NCI-H2171 treated with DMSO at 0.1 percent for 48 hours (cell line): ENCODE measurements at places on chromosomes 16 and 17.

GRCh38 chr17:17701112-17701511, 19.9 kb downstream of the RAI1 start:
- DNase-seq, result no peak

GRCh38 chr16:9859701-9860327, 322.4 kb downstream of the GRIN2A start:
- DNase-seq, result no peak

- DNase-seq, result peak; percentile 51
These were observed 827 bp downstream of the CDK10 start for GRCh38 chr16:89687092-89687940.

DNA sequence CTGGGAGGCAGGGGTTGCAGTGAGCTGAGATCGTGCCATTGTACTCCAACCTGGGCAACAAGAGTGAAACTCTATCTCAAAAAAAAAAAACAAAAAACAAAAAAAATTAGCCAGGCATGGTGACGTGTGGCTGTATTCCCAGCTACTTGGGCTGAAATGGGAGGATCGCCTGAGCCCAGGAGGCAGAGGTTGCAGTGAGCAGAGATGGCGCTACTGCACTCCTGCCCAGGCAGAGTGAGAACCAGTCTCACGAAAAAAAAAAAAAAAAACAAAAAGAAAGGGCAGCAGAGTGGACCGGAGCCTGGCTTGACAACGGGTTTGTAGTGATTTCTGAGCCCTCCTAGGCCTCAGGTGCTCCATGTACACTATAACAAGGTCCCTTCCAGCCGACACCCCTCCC, 33.1 kb downstream of the PEMT start:
- DNase-seq, result peak; percentile 12

- DNase-seq, result peak; percentile 71
These were observed 12.3 kb upstream of the SLC7A5 start for GRCh38 chr16:87881324-87882200.

DNA sequence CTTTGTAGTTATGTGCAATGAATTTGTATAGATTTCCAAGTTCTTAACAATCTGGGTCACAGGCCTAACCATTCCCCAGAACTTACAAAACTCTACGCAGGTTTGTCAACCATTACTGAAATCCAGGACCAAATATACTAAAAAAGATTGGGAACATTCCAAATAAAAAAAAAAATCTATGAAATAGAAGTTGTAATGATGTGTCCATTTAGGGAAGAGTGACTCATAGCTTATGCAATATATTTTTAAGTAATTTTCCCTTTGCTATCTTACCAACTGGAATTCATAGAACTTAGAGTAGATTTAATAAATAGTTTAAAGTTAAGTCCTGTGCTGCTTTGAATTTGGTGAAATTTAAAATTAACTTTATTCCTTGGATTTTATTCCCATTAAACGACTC, 393.2 kb downstream of the PMP22 start:
- no peak for DNase-seq

GRCh38 chr16:61926766-61927165, 109.5 kb downstream of the CDH8 start:
- DNase-seq, result peak; percentile 60

DNA sequence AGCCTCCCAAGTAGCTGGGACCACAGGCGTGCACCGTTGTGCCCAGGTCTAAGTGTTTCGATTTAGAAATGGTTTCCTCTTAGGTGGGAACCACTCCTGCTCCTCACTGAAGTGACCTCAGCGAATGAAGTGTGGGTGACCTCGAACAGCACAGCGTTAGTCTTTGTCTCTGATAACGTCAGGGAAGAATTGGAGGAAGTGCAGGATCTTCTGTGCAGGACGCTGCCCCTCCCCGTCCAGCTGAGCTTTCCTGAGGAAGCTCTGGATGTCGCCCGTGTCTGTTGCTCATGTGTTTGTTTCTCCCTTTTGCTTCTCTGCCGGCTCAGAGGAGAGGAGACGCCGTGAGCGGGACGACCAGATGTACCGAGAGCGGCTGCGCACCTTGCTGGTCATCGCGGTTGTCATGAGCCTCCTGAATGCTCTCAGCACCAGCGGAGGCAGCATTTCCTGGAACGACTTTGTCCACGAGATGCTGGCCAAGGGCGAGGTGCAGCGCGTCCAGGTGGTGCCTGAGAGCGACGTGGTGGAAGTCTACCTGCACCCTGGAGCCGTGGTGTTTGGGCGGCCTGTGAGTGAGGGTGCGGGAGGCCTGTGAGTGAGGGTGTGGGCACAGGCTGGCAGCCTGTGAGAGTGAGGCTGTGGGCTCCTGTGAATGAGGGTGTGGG, 15.6 kb downstream of the SPG7 start:
- DNase-seq, result no peak

DNA sequence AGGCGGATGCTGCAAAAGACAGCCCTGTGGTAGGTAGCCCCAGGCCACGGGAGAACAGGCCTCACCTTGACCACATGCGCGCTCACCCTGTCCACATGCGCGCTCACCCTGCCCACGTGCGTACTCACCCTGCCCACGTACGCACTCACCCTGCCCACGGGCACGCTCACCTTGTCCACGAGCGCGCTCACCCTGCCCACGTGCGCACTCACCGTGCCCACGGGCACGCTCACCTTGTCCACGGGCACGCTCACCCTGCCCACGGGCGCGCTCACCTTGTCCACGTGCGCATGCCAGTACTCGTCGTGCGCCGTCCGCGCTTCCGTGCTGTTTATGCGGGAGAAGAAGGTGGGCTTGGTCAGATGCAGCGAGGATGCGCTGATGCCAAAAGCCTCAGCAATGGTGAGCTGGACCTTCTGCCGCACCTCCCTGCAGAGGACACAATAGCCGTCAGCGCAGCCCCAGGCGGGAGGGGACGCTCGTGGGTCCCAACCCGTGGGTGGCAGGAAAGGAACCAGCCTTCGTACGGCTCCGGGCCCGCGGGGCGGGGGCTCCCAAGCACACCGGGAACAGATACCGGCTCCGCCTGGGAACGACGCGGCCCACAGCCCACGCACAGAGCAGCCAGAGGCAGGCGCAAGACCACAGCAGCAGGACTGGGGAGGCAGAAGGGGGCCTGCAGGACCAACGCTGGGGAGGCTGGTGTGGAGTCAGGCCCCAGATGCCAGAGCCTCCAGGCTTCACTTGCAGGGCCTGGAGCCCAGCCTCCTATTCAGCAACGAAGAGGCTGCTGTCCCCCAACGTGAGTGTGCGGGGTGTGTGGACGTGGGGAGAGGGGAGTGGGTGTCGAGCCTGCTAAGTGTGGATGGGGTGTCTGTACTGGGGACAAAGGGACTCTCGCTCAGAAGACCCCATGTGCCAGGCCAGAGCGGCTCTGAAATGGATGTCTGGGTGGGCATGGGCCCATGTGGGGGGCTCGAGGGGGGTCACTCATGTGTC, 14.2 kb upstream of the HEXD start:
- no peak for DNase-seq

- no peak for DNase-seq
These were observed at the start of gene ADAP2 for GRCh38 chr17:30921544-30922196. Gene ADAP2, plus strand, starts transcription at chr17:30921945. Its CDS starts 70 bp downstream, at chr17:30922015.

DNA sequence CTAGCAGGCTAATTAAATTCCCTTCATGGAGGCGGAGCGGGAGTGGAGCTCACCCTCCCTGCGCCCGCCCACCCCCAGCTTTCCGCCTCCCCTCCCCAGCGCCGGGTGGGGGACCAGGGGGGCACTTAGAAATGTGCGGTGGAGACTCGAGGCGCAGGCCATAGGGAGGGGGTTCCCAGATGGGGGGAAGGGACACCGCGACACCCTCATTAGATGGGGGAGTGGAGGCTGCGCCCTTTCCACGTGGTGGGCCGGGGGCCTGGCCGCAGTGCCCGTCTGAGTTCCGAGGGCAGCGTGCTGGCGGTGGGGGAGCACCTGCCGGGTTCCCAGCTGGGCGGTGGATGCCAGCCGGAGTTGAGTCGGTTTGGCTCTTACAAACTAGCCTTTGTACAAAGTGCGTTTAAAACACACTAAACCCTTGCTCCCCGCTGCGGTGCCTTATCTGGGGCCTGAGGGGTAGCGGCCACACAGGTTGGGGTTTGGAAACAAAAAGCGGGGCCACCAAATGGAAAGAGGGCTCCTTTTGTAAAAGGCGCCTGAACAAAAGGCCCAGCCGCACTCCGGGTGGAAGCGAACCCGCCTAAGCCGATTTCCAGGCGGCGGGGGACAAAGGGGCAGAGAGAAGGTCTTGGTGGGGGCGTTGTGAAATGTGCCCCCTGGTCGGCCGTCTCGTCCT, 1.4 kb downstream of the GSE1 start:
- peak; percentile 56 for DNase-seq

- peak; percentile 72 for DNase-seq
These were observed 10.8 kb downstream of the P2RX5 start for GRCh38 chr17:3685174-3685573.

DNA sequence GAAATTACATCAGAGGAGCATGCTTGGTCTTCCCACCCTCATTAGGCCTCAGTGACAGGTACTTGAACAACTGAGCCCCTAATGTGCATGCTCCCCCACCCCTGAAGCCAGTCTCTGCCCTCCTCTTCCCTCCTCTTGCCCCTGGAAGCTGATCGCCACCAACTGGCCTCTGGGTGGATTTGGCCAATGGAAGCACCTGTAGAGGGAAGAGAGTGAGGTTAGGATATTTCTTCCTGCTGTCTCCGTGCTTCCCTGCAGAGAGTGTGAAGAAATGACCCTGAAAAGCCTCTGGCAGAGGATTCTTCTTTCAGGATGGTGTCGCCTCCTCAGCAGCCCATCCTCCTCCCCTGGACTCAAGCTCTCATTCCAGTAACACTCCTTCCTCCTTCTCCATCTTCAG, 5.9 kb upstream of the CBLN1 start:
- DNase-seq, result no peak

DNA sequence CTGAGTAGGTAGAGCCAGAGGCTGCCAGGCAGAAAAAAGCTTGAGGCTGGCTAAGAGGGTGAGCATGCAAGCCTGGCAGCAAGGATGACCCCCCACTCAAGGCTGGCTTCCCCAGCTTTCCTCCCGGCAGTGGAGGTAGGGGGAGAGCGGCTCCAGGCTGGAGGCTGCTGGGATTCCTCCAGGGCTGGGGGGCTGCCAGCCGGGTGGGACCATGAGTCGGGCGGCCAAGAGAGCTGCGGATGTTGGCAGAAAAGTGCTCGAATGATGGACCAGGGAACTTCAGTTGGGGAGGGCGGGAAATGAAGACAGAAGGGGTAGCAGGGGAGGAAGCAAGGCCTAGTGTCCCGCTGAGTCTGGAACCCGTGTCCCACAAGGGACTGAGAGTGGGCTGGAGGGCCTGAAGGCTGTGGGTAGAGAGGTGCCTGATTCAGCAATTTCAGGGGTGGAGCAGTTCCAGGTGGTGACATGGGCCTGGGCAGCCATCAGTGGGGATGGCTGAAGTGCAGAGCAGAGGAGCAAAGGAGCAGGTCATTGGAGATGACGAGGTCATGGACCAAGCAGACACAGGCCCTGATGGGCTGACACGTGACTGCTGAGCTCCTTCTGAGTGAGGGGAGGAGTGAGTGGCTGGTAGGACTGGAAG, 20.3 kb downstream of the HSD11B2 start:
- no peak for DNase-seq

GRCh38 chr16:81649561-81650184, 129.4 kb upstream of the PLCG2 start:
- no peak for DNase-seq

DNA sequence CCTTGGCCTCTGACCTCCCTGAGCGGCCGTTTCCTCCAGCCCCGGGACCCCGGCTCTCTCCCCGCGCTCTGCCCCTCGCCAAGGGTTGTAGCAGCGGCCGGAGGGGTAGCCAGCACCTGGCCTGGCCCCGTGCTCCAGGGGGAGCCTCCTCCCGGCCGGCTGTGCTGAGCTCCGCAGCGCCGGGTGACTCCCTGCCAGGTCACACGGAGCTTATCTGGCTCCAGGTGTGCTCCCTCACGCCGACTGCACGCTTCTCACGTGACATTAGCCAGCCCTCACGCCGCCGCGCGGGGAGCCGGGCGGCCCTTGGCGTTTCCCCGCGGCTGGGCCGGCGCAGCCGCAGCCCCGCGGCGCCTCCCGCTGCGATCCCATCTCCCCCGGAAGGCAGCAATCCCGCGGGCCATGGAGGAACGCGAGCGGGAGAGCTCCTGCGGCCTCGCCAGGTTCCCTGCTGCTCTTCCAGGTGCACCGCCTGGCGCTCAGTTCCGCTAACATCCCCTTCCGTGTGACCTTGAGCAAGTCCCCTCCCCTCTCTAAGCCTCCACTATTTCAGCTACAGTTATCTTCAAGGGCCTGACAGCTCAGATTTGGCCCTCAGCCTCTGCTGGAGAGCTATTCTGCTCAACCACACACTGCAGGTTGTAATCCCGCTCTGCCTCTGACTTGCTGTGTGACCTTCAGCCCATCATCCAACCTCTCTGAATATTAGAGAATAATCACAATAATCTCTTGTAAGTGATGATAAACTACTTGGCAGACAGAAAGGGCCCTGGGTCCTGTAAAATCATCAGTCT, 3.4 kb downstream of the MYO18A start:
- DNase-seq, result peak; percentile 90

- DNase-seq, result no peak
These were observed 5.2 kb downstream of the EVI2B start for GRCh38 chr17:31308372-31309334.

DNA sequence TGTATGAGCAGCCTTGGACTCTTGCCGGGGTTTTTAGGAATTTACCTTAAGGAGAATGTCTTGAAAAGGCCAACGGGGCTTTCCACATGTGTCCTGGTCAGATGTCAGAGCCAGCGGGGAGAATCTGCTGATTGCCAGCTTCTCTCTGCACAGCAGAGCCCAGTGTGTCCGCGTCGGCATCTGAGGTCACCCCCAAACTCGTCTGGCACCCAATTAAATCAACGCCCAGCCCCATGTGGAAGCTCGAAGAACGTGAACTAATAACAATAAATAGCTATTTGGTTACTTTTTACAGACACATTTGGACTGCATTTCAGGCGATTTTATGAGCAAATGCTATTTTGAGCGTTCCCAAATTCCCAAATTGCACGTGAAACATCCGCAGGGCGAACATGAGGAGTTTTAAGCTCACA, 303.5 kb downstream of the FOXL1 start:
- no peak for DNase-seq

- no peak for DNase-seq
These were observed 3.4 kb upstream of the HEXD start for GRCh38 chr17:82414548-82415281.

GRCh38 chr17:42307362-42307927, 19.1 kb downstream of the STAT5A start:
- DNase-seq, result no peak

DNA sequence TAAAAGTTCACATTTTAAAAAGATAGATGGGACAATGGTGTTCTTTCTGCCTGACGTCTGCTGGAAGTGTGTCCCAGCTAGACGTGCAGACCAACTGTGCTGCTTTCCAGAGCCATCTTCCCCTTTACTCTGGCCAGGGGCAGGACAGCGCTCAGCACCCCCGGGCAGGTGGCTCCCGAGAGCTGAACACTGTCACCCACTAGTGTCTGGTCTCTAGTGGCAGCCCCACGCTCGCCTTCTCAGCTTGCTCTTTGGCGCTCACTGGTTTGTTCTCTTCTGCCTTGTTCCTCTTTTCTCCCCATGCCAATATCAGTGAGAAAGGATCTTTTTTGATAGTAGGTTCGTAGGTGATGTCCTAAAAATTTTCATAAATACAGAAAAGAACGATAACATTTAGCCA, 25.7 kb downstream of the ZC3H18 start:
- no peak for DNase-seq

- DNase-seq, result no peak
These were observed 24.4 kb downstream of the TRIM16 start for GRCh38 chr17:15659663-15660062.
